ENCODE measurements at places on chromosomes 6 and 20. TPM values are rescaled to one million over a fixed set of nuclear protein-coding genes. Genes with fewer than 3 reads are reported as not detected.

The TMC2 gene
- polyA plus RNA-seq = 0.43 TPM

The CST7 gene
- polyA plus RNA-seq = 0.51 TPM

The BCAS1 gene
- 4.8 TPM for polyA plus RNA-seq

The OR2J3 gene
- polyA plus RNA-seq = not detected

DNA sequence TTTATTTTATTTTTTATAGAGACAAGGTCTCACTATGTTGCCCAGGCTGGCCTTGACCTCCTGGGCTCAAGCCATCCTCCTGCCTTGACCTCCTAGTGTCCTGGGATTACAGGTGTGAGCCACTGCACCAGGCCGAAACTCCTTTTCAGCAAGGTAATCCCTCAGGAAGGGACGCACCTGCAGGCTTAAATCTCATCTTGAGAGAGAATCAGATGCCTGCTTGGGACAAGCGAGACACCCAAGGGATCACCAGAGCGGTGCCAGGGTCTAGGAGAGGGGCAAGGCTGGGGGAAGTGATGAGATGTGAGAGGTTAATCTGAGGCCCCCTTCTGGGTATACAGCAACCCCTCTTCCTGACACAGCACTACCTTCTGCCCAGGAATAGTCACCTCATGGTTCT, 4.0 kb upstream of the ATP9A start:
- no peak for DNase-seq

GRCh38 chr6:142420802-142421201, 119.0 kb downstream of the ADGRG6 start:
- DNase-seq = no peak

DNA sequence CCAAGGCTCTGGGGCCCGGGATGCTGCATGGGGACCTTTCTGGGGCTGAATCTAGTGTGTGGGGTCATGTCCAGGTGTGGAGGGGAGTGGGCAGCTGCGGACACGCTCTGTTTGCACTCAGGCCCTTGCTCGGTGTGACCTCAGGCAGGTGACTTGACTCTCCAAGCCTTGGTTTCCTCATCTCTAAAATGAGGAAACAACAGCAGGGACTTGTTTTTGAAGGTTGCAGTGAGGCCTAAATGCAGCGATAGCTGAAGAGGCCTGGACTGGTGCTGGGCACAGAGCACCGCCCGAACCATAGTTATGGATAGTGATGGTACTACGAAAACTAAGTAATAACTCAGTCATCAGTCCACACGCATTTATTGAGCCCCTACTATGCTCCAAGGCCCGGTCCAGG, 91.8 kb downstream of the NOL4L start:
- DNase-seq = no peak

DNA sequence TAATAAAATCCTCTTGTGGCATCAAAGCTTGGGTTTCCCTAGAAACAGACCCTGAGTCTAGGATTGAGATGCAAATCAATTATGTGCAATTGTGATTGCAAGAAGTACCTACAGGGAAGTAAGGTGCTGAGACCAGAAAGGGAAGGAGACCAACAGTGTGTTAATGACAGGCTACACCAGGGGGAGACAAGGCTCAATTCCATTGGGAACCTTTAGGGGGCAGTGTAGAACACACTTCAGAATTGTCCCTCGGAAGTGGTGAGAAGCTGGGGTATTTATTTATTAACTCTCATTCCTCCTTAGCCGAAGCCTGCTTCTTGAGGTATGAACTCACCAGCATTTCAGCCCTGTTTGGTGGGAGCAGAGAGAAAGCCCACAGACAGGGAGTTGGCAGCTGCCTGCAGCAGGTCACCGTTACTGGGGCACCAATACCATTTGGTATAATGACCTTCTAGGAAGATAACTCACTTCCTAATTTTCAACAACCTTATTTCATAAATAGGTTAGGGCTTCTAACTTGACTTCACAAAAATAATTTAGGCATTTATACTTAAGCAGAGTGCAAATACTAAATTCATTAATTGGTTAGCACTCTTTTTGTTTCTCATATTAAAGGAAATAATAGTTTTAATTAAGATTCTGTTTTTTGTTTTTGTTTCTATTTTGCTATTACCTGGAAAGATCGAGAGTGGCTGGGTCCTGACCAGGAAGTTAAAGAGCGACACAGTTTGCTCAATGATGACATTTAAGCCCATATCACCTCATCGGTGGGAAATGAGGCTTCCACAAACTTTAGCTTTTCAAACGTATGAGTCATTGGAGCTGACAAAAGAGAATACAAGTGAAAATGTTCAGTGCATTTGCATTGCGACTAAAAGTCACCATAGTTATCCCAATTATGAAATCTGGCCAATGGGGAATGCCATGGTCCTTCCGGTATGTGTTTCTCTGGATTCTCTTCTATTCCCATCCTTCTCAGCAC, 94.8 kb downstream of the BTBD3 start:
- no peak for DNase-seq

GRCh38 chr6:53055873-53056272, 9.3 kb upstream of the FBXO9 start:
- DNase-seq = no peak

DNA sequence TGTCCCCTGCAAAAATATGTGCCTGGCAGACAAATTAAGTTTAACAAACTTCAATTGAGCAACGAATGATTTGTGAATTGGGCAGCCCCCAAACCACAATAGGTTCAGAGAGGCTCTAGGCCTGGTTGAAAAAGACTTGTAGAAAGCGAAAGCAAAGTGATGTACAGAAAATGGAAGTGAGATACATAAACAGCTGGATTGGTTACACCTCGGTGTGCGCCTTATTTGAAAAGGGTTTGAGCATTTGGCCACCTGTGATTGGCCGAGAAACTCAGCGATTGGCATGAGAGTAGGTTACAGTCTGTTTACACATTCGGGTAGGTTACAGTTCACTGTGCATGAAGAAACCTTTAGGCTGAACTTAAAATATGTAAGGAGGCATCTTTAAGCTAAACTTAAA, 136.9 kb downstream of the CD83 start:
- DNase-seq = no peak

- no peak for DNase-seq
Observed at GRCh38 chr20:63309261-63310071, 16.5 kb downstream of the COL20A1 start.

All from left renal cortex interstitium (tissue), 4 donors.